ENCODE measurements at places on chromosomes 4 and X. TPM values are rescaled to one million over a fixed set of nuclear protein-coding genes. Genes with fewer than 3 reads are reported as not detected.

DNA sequence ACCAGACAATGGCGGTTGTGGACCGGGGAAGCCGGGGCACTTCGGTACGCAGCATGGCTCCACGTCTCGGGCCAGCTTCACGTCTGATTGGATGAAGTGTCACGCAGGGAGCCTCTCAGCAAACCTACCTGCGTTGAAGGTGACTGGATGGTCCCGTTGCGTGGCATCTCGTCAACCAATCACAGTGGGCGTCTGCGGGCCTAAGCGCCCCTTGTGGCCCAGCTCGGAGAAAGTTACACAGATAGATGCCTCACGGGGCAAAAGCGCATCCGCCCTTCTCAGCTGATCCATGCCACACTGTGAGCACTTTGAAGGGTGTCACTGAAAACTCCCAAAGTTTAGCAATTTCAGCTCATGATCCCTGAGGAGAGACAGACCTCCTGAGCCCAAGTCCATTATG, at the start of gene H2BW1:
Gene H2BW1 (minus strand): TSS at position 103 of the 400 bp plus-strand sequence. CDS start 132 bp downstream, outside the sequence.
- no peak within 1 kb of the TSS for H3K27ac ChIP-seq
- no peak within 1 kb of the TSS for H3K4me3 ChIP-seq
- H3K4me1 ChIP-seq = no peaks in the 10 kb centered on the region
- no peaks in the 10 kb centered on the region for H3K36me3 ChIP-seq
- no peak for DNase-seq
- H3K27me3 ChIP-seq = peaks cover 12% of the 10 kb centered on the region

DNA sequence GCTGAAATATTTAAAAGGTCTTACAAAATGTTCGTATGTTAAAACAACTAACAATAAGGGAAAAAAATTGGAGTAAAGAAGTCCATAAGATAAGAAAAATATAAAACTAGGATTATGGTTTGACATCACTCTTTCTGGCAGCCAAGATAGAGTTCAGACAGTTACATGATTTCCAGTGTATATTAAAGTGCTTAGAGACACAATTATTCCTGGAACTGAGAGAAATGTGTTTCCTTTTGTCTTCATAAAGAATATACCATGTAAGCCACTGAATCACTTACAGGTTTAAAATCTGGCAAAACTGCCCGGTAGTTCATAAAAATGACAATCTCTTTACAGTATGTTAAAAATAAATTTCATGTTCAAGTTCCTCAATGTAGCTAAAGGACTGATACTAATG, 538.7 kb upstream of the ATOH1 start:
- H3K36me3 ChIP-seq = no peaks in the 10 kb centered on the region
- no peaks in the 10 kb centered on the region for H3K4me1 ChIP-seq
- H3K4me3 ChIP-seq = no peak overlapping the region
- H3K27me3 ChIP-seq = no peaks in the 10 kb centered on the region
- DNase-seq = no peak

DNA sequence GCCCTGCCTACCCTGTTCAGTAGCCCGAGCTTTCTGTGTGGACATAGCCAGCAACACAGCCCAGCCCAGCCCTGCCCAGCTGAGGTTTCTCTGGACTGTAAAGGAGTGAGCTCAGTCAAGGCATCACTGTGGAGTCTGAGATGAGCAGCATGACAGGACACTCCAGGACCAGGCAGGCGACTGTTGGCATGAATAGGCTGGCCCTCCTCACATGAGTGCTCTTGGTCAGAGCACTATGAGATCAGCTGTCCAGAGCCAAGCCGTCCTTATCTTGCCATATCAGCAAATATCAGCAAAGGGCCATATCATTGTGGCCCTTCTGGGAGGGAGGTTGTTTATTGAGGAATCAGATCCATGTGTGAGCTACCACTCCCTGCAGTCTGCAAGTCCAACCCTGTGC, 30.9 kb downstream of the REELD1 start:
- no peak overlapping the region for H3K27ac ChIP-seq
- no peak overlapping the region for H3K4me3 ChIP-seq

GNRHR gene
- total RNA-seq = not detected

GRCh38 chrX:71222929-71223328, at the start of gene GJB1:
Gene GJB1 (plus strand): TSS chrX:71223224. CDS start chrX:71223708, 484 bp downstream.
- no peaks in the 10 kb centered on the region for H3K4me1 ChIP-seq
- no peaks in the 10 kb centered on the region for H3K36me3 ChIP-seq
- H3K27ac ChIP-seq = no peak within 1 kb of the TSS
- DNase-seq = no peak

SPATA18 gene
- 1.4 TPM for total RNA-seq

RASGEF1B gene
- 2.1 TPM for total RNA-seq

DNA sequence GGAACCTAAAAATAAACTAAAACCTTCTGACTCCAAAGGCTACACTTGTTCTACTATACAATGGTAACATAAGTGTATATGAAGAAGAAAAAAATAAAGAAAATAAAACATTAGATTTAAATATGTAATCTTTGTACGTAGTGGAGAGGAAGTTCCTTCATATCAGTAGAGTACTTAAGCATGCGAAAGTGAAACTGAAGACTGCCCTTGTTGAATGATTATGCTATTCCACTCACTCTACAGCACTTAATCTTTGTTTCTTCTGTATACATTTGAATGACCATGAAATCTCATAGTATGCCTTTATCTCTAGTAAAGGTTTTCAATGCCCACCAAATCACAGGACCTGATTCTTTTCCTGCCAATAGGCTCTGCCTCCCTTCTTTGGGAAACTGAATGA, 78.9 kb downstream of the NDST3 start:
- no peak overlapping the region for H3K4me3 ChIP-seq
- H3K27ac ChIP-seq = no peak overlapping the region
- H3K36me3 ChIP-seq = no peaks in the 10 kb centered on the region
- no peaks in the 10 kb centered on the region for H3K27me3 ChIP-seq

DNA sequence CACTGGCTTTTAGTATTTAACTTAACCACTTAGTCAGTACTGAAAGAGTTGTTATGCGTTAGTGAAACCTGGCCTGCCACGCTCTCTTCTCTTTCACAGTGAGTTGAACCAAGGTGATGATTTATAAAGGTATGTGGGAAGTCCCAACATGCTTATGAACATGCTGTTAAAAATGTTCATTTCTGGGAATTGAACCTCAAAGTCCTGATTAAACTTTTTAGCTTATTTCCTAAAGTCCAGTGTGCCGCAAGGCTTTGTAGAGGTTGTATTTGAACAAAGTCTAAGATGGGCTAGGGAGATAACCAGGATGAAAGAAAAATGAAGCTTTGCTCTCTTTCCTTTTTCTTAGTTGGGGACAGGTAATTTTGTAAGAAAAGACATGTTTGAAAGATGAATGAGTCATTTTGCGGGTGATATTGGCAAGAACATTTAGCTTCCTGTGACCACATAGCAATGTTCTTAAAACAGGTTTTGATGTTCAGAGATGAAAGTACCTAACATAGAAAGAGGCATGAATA, 270.3 kb downstream of the DTHD1 start:
- no peak overlapping the region for H3K27ac ChIP-seq
- no peak for DNase-seq
- no peaks in the 10 kb centered on the region for H3K27me3 ChIP-seq
- no peak overlapping the region for H3K4me3 ChIP-seq
- no peaks in the 10 kb centered on the region for H3K36me3 ChIP-seq

Measured in psoas muscle (tissue), 8 donors.